ENCODE measurements at places on chromosomes 1 and 21.

DNA sequence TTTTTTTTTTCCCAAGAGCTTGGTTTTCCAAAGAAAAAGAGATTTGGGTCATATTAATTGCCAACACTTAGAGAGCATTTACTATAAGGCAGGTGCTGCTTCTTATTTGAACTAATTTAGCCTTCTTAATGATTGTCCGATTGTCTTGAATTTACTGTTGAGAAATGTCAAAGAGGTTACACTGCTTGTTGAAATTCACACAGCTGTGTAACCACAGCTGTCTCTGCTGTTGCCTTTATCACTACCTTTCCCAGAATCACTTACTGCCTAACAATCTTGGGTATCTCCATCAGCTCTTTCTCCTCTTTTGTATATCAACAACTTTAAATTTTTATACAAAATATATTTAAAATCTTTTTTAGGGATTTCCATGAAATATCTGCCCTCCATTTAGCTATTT, 115.6 kb downstream of the UCHL5 start:
- peak; percentile 70 for DNase-seq

- no peak for DNase-seq
Observed at GRCh38 chr1:41397753-41398330, 36.6 kb downstream of the FOXO6 start.

DNA sequence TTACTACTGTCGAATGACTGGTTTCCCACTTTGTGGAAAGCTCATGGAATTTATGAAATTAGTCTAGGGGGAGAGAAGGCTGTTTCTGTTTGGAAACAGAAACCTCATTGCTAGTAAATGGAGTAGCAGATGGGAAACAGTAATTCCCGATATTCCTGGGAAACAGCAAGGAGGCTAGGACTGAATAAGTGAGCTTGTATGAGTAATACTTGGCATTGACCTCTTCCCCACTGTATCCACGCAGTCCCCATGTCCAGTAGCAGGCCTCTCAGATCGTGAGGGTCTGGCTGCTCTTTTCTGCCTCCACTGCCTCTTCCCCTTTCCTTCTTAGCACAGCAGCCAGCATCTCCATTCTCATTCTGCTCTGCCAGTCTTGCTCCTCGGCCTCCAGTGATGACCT, 75.5 kb downstream of the PRDM2 start:
- no peak for DNase-seq

DNA sequence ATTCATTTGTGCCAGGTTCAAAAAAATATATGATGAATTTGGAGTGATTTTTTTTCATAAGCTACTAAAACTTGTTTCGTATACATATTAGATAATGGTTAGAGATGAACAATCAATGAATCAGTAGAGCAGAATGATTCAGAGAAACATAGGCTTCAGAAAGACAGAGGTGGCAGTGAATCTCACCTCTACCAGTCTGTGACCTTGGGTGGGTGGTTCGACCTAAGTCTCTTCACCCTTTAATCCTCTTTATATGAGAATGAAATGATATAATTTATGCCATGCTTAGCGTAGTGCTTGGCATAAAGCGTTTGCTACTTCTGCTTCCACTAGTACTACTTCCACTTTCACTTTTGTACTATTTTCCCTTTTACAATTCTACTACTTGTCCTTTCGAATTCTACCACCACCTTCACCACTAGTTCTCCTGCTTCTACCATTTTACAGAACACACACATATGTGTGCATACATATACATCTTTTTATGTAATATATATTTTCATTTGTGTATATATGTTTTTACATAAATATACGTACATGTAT, 45.1 kb downstream of the FYB2 start:
- DNase-seq, result no peak

DNA sequence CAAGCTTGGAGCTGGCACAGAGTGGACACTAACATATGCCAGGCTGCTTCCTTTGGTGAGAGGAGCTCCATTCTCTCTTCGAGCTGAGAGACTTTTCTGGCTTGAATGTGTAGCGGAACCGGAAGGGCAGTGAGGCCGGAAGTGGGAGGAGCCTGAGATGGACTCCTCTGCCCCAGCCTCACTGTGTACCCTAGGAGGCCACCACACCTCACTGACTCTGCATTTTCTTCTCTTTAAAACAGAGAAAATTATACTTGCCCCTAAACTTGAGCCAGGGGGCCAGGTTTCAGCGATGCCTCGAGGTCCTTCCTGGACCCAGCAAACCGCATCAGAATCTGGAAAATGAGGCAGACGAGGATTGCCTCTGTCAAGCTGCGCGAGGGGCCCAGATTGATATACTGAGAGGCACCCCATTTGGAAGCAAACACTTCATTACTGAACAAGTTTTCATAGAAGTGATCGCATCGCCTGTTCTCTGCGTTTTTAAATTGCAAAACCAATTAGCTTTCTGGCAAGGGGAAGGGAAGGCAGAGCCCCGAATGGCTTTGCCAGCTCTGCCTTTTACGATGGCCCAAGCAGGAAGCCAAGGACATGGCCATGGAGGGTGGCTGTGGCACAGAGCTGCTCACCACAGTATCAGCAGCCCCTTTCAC, 708.1 kb downstream of the PTPRU start:
- no peak for DNase-seq

GRCh38 chr1:93608187-93609109, 73.2 kb downstream of the BCAR3 start:
- DNase-seq, result peak; percentile 47

GRCh38 chr1:119253366-119253765, 112.9 kb upstream of the WARS2 start:
- DNase-seq, result peak; percentile 14

Measured in amniotic epithelial cell (primary cell).